ENCODE measurements at places on chromosomes 2 and 18.

GRCh38 chr2:55422876-55423665 is 3.4 kb upstream of the CCDC88A start:
- DNase-seq: no peak

GRCh38 chr18:43533371-43533770 is 256.1 kb upstream of the SYT4 start:
- DNase-seq: no peak

DNA sequence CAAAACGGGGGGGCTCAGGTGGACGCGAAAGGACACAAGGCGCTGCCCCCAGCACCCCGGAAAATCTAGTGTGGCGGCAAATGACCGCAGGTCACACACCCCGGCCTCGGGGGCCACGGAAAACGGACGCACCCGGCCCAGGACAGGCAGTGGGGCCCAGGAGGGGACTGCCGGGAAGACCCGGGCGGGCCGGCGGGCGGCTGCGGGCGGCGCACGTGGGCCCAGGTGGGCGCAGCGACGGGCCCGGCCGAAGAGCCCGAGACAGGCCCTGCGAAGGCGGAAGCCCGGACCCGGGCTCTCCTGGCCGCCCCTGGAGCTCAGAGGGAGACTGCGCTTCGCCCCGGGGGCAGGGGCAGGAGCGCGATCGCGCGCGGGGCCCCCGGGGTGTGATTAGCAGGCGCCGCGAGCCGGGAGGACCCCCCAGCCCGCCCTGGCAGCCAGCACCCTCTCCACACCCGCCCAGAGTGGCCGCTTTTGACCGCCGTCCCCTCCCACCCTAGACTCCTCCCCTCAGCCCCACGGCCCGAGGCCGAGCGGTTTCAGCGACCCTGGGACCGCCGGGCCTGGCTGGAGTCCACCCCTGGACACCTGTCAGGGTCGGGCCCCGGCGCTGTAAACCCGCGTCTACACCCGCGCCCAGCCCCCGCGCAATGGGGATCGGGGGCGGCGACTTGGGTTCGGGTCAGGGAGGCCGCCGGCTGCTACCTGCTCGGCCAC is 773 bp downstream of the MBP start:
- no peak for DNase-seq

DNA sequence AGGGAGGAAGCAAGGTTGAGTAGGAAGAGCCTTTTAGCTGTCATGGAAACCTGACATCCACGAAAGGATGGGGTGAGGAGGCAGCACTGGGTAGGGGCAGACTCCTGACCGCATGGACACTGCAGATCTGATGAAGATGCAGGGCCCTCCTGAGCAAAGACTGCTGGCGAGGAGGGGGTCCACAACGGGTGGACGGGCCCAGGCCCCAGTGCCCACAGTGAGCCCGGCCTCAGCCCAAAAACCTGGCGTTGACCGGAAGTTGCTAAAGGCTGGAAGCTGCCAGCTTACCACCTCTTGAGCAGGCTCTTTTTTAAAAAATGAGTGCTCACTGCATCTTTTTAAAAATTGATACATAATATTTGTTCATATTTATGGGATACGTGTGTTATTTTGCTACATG is 247.3 kb downstream of the SH3BP4 start:
- no peak for DNase-seq

- DNase-seq: no peak
Measured at GRCh38 chr2:232295971-232296370, 82.6 kb upstream of the ALPP start.

GRCh38 chr2:128258218-128258617 is 60.5 kb downstream of the HS6ST1 start:
- no peak for DNase-seq
